ENCODE measurements at places on chromosomes 6 and 20. TPM values are rescaled to one million over a fixed set of nuclear protein-coding genes. Genes with fewer than 3 reads are reported as not detected.

Gene RAET1L
- not detected for total RNA-seq

Gene GNMT
- total RNA-seq = 1.1 TPM

GRCh38 chr20:59996108-59996507, 37.9 kb downstream of the CDH26 start:
- no peak for DNase-seq

DNA sequence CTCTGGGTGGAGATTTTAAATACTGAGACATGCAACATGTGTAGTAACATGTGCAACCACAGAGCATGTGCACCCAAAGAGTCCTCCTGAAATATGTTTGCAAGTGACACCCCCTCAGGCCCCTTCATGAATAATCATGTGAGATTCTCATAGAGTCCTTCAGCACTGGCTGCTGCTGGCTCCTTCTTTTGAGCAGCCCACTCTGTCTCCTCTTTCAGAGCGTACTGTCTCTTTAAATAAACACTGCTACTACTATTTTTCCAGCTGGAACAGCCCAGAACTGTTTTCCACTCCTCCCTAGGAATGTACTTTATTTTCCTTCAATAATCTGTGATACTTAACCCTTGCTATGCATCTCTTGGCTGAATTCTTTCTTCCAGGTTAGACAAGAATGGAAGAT, 42.0 kb downstream of the HLA-DRB5 start:
- DNase-seq = no peak

GRCh38 chr20:36210436-36211021, 25.7 kb upstream of the AAR2 start:
- DNase-seq = no peak
